ENCODE measurements at places on chromosomes 12 and 14.

GRCh38 chr12:14059548-14059947 is 78.1 kb upstream of the GRIN2B start:
- no peak for DNase-seq

DNA sequence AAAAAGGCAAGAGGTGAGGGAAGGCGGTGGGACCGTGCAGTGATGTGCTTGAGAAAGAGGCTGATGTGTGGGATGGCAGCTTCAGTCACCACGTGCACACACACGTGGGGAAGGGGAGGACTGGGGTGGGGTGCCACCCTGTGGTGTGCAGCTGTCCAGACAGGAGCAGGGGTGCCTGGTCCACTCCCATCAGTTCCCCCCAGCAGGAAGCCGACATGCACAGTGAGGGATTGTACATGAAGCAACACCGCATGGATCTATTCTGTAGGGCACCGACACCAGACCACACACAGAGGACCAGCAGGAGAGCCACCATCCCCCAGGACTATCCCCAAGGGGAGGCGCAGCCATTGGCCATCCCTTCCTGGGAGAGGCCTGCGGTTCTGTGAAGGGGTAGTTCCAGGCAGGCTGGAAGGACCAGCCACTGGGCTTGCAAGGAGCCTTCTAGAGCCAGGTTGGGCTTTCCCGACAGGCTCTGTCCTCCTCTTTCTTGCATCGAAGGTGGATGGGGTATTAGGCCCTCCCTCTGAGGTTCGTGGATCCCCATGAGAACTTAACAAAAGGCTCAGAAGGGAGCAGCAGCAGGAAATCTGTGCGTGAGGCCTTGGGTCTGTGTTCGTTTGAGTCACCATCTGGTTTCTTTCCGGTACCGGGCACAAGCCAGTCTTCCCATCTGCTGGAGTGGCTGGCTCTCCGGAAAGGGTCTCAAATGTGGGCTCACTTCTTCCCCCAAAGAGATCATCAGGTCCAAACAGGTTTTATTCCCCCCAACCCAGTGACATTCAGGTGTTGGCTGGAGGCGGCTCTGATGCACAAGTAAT is 59.8 kb downstream of the PLEKHG3 start:
- DNase-seq: peak; percentile 11

GRCh38 chr14:55957950-55958349 is 160.3 kb upstream of the PELI2 start:
- no peak for DNase-seq

DNA sequence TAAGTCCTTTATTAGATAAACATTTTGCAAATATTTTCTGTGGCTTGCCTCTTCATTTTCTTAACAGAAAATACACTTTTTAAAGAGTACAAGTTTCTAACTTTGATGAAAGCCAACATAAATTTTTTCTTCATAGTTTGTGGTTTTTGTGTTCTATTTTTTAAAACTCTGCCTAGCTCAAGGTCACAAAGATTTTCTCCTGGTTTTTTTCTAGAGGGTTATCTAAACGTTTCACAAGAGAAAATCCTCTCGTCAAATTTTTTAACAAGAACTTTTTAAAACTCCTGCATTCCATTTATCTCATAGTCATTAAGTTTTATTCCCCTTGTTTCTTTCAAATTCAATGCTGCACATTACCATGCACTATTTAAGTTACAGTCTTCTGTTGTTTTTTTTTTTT is 8.2 kb downstream of the AREL1 start:
- DNase-seq: no peak

DNA sequence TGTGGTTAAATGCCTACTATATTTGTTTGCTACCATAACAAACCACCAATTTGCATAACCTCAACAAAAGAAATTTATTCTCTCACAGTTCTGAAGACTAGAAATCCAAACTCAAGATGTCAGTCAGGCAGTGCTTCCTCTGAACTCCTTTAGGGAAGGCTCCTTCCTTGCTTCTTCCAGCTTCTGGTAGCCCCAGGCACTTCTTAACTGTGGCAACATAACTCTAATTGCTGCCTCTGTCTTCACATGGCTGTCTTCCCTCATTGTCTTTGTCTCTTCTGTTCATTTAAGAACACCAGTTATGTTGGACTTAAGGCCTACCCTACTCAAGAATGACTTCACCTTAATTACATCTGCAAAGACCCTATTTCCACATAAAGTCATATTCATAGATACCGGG is 206.9 kb downstream of the SYT1 start:
- DNase-seq: no peak

DNA sequence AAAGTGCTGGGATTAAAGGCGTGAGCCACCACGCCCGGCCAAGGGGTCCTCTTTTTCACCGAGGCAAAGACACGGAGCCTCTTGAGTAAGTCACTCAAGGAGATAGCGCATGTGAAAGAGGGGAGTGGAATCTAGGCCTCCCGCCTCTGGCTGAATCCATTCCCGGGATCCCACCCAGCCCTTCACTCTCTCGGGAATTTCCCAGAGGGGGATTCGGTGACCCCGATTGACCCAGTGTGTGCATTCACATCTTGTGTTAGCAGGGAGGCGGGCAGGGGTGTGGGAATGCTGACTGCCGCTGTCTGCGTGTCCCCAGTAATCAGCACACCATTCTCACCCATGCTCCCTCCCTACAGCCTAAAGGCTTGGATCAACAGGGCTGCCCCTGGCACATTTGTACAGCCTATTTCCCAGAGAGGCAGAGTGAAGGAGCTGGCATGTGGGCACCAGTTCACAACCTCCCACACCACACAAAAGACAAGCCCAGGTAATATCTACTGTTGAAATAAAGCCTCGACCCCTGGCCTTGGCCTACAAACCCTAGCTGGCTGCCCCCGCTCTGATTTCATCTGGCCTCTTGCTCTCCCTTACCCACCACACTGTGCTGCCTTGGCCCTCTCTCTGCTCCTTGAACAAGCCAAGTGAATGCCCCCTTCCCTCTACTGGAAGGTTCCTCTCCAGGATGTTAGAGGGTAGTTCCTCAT is 1.3 kb upstream of the LTBP2 start:
- DNase-seq: no peak

- DNase-seq: no peak
Observed at GRCh38 chr12:130126023-130126432, 36.2 kb upstream of the FZD10 start.

DNA sequence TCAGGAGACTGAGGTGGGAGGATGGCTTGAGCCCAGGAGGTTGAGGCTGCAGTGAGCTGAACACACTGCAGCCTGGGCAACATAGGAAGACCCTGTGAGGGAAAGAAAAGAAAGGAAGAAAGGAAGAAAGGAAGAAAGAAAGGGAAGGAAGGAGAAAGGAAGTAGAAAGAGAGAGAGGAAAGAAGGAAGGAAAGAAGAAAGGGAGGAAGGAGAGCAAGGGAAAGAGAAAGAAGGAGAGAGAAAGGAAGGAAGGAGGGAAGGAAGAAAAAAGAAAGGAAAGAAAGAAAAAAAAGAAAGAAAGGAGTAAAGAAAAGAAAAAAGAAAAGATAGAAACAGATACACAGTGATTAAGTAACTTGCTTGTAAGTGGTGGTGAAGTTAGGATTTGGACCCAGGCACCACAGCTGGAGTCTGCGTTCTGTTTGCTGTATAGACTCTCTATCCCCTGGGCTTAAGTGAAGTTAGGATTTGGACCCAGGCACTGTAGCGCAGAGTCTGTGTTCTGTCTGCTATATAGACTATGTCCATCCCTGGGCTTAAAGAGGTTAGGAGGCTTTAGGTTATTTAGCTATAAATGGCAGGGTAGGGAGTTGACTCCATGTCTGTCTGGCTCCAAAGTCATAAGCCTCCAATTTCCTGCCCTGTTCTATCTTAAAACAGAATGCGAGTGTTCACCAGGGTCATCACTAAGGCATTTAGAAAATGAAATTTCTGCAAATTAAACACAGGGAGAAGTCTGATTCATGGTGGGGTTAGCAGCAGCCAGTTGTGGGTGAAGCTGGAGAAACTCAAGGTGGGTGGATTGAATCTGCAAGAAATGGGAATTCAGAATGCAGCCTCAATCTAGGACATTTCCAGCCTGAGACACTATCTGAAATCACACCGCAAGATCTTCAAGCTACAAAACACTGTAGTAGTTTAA is 13.3 kb upstream of the C12orf75 start:
- no peak for DNase-seq

- DNase-seq: no peak
Observed at GRCh38 chr14:29240066-29240465, 473.5 kb downstream of the FOXG1 start.

DNA sequence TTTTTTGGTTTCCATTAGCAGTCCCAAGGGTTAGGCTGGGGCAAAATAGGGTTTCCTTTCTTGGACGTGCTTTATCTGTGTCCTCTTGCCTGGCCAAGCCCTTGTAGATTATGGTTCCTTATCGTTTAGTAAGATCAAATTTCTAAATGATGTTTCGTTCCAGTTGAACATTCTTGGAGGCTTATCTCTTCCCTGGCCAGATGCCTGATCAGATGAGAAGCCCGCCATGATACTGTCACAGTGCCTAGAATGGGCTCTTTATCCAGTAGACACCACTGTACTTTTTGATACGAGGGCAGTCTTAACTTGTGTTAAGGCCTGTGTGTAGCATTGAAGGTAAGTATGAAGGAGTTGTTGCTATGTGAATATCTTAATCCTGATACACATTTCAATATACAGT is 76.1 kb upstream of the TMEM263 start:
- no peak for DNase-seq

- DNase-seq: peak; percentile 79
Observed at GRCh38 chr14:61051051-61051450, 70.0 kb downstream of the SLC38A6 start.

DNA sequence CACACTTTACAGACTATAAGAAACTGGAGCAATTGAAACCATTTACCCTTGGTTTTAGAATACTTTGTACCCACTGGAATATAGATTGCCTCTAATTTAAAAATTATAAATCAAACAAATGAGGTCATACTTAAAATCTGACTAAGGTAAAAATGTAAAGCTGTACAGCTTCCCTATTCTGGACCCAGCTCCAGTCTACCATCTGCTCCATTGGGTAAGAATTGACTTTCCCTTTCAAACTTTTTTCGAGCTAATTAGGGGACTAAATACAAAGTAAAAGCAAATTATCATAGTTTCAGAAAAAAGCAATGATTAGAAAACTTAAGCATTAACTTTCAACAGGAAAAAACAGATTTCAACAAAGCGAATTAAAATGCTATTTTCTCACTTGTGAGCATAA is 4.3 kb downstream of the KRR1 start:
- DNase-seq: no peak

DNA sequence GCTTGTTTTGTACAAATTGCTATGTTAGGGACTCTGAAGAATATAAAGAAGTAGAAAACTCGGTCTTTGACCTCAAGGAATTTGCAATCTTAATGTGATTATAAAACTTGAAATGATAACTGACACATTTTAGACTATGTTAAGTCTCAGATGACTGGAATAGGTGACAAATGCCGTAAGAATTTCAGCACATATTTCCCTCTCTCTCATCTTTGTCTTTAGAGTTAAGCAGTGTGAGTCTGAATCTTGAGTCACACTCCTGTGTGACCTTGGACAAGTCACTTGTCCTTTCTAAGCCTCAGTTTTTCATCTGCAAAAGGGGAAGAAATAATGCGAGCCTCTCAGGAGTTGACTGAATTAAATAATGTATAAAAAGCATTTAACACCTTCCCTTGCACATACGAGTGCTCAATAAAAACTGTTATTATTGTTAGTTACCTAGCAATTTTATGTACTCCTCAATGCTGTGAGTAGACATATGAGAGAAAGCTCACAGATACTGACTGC is 103.7 kb downstream of the DYRK2 start:
- no peak for DNase-seq

GRCh38 chr12:24534622-24535021 is 414.3 kb downstream of the BCAT1 start:
- DNase-seq: no peak

DNA sequence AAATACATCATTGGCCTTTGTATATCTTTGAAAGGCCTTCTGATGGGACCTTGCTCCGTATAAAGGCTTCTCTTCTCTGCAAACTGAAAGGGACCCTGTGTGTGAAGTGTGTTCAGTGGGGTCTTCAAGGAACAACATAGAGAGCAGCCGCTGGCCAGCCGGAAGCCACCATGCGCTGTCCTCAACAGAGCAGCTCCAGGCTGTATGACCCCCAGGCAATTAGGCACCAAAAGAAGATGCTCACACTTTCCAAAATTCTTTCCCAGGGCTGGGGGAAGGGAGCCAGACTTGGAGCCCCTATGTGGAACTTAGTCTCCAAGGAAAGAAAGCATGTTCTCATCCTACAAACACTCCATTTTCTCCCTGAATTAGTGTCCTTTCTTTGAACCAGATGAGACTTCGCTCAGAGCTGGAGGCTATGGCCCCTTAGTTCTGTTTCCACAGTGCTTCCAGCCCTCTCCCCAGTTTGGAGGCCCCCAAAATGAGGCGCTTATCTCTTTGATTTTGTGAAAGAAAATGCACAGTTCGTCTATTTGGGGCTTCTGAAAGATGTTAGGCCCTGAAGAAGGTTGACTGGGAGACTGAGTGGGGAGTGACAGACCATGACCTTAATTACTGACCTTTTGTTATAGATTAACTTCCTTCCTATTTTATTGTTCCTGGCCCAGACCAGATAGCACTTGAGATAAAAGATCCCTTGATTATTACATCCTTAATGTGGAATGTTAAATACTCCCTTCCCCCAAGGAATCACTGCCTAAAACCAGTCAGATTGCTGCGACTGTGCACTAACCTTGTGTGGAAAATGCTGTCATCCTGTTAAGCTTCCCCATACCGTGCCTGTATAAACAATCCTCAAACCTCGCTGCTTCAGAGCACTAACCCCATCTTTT is 128.3 kb upstream of the FGD4 start:
- DNase-seq: no peak

DNA sequence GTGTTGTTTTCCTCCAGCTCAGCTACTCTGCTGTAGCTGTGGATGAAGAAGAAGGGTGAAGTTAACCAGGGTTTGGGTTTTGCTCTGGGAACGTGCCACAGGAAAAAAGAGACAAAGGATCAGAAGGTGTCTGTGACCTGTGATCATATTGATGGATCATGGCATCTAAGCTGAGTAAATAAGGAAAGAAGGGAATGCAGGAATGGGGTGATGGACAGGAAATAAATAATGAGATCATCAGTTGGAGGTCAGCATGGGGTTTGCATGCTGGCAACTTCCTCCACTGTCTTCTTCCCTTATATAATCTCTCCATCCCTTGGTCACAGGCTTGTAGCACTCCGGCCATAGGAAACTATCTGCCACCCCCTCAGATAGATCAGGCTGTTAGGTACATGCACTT is 430.3 kb upstream of the PDE3A start:
- no peak for DNase-seq

DNA sequence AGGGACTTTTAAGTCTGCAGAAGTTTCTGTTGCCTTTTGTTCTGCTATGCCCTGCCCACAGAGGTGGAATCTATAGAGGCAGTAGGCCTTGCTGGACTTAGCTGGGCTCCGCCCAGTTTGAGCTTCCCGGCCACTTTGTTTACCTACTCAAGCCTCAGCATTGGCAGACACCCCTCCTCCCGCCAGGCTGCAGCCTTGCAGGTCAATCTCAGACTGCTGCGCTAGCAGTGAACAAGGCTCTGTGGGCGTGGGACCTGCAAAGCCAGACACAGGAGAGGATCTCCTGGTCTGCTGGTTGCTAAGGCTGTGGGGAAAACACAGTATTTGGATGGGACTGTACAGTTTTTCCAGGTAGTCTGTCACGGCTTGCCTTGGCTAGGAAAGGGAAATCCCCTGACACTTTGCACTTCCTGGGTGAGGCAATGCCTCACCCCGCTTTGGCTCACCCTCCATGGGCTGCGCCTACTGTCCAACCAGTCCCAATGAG is 43.7 kb downstream of the CCDC59 start:
- no peak for DNase-seq

GRCh38 chr12:1473418-1473817 is 121.0 kb downstream of the FBXL14 start:
- DNase-seq: peak; percentile 9
